ENCODE measurements at places on chromosomes 12 and 14. TPM values are rescaled to one million over a fixed set of nuclear protein-coding genes. Genes with fewer than 3 reads are reported as not detected.
A peak's percentile ranks its signal among the peaks of the same experiment; 100 is the strongest.

KRT74 gene
- not detected for total RNA-seq

CTSG gene
- 10.7 TPM for total RNA-seq

ESR2 gene
- 0.40 TPM for total RNA-seq

DNA sequence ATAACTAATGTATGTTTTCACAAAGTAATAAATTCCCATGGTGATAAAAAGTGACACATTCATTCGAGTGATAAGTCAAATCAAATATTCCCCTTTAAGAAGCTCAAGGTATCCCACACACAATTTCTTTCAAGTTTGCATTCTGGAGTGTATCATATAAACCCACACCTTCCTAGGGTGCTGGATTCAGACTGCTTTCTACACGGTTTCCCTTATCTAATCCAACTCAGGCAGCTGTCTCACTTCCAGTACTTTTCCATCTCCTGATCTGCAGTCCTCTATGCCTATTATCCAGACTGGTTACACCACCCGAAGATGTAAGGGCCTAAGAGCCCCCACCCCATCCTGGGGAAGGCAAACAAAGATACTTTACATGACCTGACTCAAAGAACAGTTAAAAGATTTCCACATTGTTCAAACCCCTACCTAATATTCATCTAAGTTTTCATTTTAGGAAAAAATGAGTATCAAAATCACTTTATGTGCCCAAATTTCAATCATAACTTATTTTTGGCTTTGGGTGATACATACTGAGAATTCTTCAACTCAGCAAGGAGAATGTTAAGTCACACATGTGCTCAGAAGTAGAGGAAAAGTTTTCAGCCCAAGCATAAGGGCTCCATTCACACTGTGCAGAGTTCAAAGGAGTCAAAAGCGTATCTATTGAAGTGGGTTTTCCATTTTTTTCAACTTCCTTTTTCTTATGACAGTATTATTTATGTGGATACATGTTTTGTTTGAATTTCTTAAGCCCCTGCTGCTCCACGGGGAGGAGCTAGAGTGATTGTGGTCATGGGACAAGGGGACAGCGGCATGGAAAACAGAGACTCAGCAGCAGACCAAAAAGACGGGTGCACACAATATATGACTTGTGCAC is 41.8 kb downstream of the CORO1C start:
- no peak for DNase-seq

GRCh38 chr14:90287791-90288190 is 31.4 kb downstream of the PSMC1 start:
- no peak for DNase-seq

DNA sequence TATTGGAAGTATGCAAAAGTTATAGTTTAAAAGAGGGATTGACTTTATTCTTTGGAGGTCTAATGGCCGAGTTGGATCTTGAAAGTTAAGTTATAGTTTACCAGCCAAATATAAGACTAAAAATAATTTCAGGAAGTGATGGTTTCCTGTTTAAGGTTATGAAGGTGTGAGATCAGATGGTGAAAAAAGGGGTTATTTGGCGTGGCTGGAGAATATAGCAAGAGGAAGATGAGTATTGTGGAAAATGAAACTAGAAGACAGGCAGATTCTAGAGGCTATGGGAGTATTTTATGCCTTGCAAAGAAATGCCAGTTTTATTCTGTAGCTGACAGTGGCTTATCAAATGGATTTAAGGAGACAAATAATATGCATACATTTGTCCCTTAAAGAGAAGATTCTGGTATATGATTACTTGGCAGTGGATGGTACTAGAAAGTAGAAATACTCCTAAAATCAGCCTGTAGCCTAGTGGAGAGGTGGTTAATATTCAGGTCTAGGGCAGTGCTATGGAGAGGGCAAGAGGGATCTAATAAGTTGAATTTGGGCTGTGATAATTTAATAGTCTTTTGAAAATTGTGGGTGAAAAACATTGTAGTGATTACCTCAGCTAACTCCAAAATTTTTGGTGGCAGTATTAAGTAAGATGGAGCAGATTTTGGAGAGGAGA is 1091.8 kb upstream of the ATXN7L3B start:
- no peak for DNase-seq

- DNase-seq, result no peak
Measured at GRCh38 chr12:79925492-79925891, 9.4 kb downstream of the PPP1R12A start.

DNA sequence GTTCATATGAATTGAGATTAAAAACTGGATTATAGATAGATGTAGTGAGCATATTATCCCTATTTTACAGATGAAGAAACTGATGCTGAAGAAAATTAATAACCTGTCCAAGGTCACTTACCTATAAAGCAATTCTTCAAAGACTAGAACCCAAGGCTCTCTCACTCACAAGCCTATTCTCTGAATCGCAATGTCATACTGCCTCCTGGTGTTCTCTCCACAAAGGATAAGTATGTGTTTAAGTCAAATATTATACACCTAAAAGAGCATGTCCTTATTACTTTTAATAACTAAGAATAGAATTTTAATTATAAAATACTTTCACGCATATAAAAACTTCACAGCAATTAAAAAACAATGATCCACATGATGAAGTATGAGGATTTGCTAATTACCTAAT is 721.3 kb upstream of the USP15 start:
- DNase-seq, result no peak

DNA sequence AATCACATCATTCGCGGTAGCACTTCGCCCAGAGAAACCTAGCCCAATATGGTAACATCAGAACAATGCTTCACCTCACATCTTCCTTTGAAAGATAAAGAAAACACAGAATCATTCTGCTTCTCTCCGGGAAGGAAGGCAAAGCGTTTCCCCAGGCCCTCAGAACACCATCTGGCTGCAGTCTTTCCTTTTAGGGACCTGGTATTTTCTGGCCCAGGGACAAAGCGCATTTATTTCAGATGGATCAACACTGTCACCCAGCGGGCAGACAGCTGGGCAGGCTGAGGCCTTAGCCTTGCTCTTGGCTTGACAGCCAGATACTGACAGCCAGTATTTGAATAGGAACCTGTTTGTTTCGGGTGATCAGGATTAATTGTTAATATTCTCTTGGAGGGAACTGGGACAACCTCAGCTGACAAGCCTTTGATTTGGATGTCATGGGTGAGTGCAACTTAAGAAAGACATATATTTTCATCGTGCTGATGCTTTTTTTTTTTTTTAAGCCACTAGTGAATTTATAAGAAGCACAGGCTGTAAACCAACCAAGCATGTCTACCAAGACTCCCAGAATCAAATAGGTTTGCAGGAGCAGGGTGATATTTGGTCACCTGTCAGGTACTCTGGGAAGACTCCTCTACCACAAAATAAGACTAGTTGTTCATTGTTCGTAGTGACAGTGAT is 118.9 kb downstream of the VEZT start:
- peak; percentile 62 for DNase-seq
